Myocyte (in vitro differentiated cells): ENCODE measurements at places on chromosomes 1 and 21.

DNA sequence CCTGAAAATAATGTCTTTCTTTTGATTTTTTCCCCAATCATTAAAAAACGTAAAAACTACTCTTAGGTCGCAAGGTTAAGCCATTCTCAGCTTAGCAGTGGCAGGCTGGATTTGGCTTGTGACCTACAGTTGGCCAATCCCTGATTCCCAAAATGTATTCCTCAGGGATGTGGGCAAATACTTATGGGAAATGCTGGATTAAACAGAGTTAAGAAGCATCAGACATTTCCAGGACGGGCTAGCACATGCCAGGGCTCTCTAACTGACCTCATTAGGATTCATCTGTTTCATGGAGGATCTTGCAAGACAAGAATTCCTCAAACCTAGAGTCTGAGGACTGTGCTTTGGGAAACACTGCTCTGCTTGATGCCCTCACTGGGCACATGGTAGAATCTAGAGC lies 982 bp upstream of the IL24 start:
- DNase-seq: peak; percentile 37

GRCh38 chr1:1298861-1299685 lies 8.7 kb downstream of the ACAP3 start:
- DNase-seq: peak; percentile 95

DNA sequence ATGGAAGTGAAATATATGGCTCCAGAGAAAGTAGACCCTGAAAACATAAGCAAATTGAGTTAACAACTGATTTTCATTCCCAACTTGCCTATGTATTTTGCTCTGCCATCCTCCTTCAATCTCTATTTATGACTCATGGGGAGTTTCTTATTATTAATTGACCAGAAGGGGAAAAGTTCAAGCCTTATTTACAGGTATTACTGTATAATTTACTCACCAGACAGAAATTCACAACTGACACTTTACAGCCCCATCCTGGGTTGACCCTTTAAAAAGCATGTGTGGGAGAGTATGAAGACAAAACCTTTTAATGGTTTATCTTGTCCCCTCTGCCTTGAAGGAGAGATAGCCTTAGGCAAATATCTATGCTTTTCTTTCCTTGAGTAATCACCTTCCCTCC lies 39.8 kb upstream of the C1orf53 start:
- DNase-seq: no peak

DNA sequence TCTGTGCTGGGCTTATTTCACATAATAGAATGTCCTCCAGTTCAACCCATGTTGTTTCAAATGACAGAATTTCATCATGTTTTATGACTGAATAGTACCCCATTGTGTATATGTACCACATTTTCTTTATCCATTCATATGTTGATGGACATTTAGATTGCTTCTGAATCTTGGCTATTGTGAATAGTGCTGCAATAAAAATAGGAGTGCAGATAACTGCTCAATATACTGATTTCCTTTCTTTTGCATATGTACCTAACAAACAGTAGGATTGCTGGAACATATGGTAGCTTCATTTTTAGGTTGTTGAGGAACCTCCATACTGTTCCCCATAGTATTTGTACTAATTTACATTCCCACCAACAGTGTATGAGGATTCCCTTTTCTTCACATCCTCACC lies 491.1 kb downstream of the BRINP3 start:
- no peak for DNase-seq

- DNase-seq: no peak
Measured at GRCh38 chr1:53688381-53689102, 50.4 kb downstream of the GLIS1 start.

GRCh38 chr1:63730211-63730610 lies 43.6 kb upstream of the ROR1 start:
- DNase-seq: no peak

DNA sequence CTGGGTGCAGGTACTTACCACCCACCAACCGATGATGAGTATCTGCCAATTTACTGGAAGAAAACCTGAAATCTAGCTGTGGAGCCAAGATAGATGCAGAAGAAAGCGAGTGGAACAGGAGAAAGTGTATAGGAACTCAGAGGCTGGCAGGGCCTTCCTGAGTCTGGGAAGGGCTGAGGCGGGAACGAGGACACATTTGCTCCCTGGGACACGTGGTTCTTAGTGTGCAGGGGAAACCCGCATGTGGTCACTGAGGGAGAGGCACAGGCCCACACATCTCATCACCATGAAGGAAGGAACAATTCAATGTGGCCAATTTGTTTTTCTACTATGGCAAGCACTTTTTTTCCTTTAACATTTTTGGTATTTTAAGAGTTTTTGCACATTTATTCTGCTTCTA lies 8.2 kb downstream of the RYR2 start:
- DNase-seq: no peak

DNA sequence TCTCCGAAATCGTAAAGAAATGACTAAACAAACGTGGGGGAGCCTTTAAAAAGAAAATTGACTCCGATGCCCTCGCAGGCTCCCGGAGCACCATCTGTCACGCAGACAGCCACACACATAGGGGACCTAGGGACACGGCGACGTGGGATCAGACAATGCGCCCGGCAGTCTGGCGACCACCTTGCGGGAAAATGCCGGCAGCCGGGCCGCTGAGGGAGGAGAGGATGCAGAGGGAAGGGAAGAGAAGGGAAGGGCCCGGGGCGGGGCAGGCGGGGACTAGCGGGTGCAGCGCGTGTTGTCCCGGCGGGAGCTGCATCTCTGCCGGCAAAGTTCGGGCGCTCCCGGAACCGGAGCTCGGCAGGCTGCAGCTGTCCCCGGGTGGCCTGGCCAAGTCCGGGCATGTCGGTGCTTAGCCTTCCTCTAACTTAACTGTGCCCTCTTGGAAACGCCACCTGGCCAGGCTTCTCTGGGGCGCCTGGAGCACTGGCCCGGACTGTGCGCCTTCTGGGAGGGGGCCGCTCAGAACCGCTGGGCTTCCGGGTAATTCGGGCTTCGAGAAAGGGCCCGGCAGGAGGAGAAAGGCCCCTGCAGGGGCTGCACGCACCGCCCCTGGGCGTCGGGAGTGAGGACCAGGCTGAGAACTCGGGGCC lies 1.8 kb downstream of the NHLH2 start:
- peak; percentile 74 for DNase-seq

- no peak for DNase-seq
Measured at GRCh38 chr1:63677497-63677896, 84.3 kb downstream of the PGM1 start.

- DNase-seq: peak; percentile 61
Measured at GRCh38 chr21:33383056-33383888, 19.9 kb upstream of the IFNGR2 start.

DNA sequence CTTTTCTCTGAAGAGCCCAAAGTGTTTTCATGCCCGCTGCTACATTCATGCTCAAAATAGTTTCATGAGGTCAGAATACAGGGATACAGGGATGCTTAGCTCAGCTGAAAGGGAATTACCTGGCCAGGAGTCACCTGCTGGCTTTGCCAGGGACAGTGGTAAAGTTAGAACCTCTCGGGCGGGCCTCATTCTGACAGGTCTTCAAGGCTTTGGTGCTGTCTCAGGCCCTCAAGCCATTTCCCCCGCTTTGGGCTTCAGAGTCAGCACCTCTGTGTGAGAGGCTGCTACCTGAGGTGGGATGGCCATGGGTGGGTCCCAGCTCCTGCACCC lies 5.5 kb downstream of the RASSF5 start:
- no peak for DNase-seq

- peak; percentile 52 for DNase-seq
Measured at GRCh38 chr1:119674835-119675289, 26.8 kb upstream of the ZNF697 start.

GRCh38 chr1:28812669-28813468 lies 899 bp downstream of the OPRD1 start:
- peak; percentile 39 for DNase-seq

DNA sequence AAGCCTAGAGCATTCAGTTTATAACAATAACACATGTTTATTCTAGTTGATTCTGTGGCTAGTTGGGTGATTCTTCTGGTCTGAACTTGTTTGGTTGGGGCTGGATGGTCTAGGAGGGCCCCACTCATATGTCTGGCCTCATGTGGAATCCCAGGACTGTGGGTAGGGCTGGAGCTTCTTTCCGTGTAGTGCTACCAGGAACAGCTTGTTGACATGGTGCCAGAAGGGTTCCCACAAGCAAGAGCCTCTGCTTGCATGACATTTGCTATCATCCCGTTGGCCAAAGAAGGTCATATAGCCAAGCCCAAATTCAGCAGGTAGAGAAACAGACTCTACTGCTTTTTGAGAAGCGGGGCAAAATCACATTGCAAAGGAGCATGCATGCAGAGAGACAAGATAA lies 67.6 kb upstream of the PPP2R5A start:
- DNase-seq: peak; percentile 40

- DNase-seq: no peak
Measured at GRCh38 chr1:101873672-101874071, 123.1 kb downstream of the OLFM3 start.

- no peak for DNase-seq
Measured at GRCh38 chr1:56135864-56136147, 443.6 kb downstream of the PLPP3 start.

DNA sequence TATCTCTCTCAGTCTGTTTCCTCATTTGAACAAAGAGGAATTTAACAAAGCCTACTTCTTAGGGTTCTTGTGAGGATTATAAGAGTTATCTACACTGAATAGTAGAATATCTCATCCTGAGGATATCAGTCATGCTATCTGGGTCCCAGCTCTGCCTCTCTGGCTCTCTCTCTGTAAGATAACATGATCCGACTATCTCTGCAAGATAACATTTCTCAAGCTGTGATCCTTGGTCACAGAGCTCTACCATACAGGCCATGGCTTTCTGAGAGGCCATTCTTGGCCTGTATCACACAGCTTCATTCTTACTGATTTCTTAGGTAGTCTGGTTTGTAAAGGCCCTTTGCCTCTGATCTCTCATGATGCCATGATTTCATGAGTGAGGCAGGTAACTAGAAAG lies 71.0 kb upstream of the TRABD2B start:
- DNase-seq: no peak

GRCh38 chr1:209038735-209039134 lies 544.8 kb upstream of the CAMK1G start:
- no peak for DNase-seq

GRCh38 chr1:22838965-22839364 lies 128.3 kb downstream of the EPHB2 start:
- peak; percentile 40 for DNase-seq
